ENCODE measurements at places on chromosomes 5 and 9.
A peak's percentile ranks its signal among the peaks of the same experiment; 100 is the strongest.

- H3K27me3 ChIP-seq: peaks cover 26% of the 10 kb centered on the region
- H3K4me1 ChIP-seq: no peaks in the 10 kb centered on the region
- no peak for DNase-seq
- H3K27ac ChIP-seq: no peak overlapping the region
- H3K4me3 ChIP-seq: no peak overlapping the region
Measured at GRCh38 chr5:133382661-133383579, 229.4 kb downstream of the FSTL4 start.

DNA sequence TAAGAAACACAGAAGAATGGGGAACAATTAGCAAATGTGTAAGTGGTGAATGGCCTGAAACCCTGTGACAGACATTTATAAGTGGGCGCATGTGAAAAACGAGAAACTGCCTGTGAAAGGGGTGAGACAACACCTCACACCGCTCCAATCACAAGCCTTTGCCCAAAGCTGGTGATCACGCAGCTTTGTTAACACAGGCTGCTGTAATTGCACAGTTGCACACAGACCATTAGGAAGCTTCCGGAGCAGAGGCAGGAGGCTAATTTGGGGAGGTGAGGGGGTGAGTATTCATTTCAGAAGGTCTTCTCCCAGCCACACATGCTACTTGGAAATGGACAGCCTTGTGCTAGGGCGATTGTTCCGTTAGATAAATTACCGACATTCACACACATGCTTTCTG lies 294.0 kb downstream of the MED10 start:
- no peak overlapping the region for H3K4me3 ChIP-seq
- no peak overlapping the region for H3K27ac ChIP-seq
- H3K36me3 ChIP-seq: no peaks in the 10 kb centered on the region
- peaks cover 1% of the 10 kb centered on the region for H3K27me3 ChIP-seq
- no peaks in the 10 kb centered on the region for H3K4me1 ChIP-seq

- no peak for DNase-seq
- no peaks in the 10 kb centered on the region for H3K36me3 ChIP-seq
- H3K4me3 ChIP-seq: no peak overlapping the region
- no peaks in the 10 kb centered on the region for H3K27me3 ChIP-seq
- H3K27ac ChIP-seq: no peak overlapping the region
- peaks cover 37% of the 10 kb centered on the region for H3K4me1 ChIP-seq
Measured at GRCh38 chr9:14283276-14283675, 30.7 kb downstream of the NFIB start.

- no peak overlapping the region for H3K4me3 ChIP-seq
- DNase-seq: no peak
- H3K4me1 ChIP-seq: peaks cover 6% of the 10 kb centered on the region
- H3K36me3 ChIP-seq: peaks cover 7% of the 10 kb centered on the region
- H3K27me3 ChIP-seq: no peaks in the 10 kb centered on the region
Measured at GRCh38 chr5:58477760-58478376, 13.4 kb upstream of the GAPT start.

GRCh38 chr5:176844706-176845391 lies 34.5 kb downstream of the UNC5A start:
- DNase-seq: peak; percentile 17
- peaks cover 8% of the 10 kb centered on the region for H3K4me1 ChIP-seq
- no peak overlapping the region for H3K27ac ChIP-seq
- peak overlapping the region; percentile 64 for H3K4me3 ChIP-seq
- H3K36me3 ChIP-seq: no peaks in the 10 kb centered on the region
- peaks cover 37% of the 10 kb centered on the region for H3K27me3 ChIP-seq

GRCh38 chr9:93060746-93061259 lies 2.3 kb downstream of the SUSD3 start:
- peaks cover 17% of the 10 kb centered on the region for H3K4me1 ChIP-seq

DNA sequence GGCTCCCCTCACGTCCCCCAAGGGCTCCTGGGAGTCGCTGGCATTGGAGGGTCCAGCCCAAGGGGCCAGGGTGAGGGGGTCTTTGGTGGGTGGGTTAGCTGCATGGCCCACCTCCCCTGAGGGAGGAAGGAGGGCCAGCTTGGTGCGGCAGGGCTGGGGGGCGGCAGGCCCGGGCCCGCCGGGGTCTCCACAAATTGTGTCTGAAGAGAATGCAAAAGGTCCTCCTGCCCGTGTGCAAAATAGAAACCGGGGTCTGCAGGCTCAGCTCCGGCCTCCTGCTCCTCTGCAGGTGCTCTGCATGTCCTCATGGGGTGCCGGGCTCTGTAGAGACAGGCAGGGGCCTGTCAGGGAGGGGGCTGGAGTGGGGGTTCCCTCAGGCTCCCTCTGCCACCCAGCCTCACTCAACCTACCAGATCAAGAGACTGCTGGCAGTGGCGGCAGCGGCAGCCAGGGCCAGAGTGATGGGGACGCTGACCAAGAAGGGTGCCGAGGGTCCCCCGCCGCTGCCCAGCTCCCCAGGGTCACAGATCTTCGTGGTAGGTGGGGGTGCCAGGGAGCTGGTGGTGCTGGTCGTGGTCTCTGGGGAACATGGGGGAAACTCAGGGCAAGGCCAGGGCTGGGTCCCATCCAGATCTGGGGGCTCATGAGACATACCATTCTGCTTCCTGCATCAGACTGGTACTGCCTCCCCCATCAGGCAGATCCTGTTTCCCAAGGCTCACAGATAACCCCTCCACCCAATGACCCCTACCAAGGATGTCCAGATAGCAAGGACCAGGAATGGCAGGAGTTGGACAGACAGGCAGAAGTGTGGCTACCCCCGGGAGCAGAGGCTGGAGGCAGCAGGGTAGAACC lies 29.2 kb upstream of the ENHO start:
- no peak for DNase-seq
- H3K27ac ChIP-seq: no peak overlapping the region
- H3K36me3 ChIP-seq: no peaks in the 10 kb centered on the region

GRCh38 chr5:37836235-37836591 lies 3.6 kb downstream of the GDNF start:
- DNase-seq: no peak
- peaks cover 2% of the 10 kb centered on the region for H3K27me3 ChIP-seq
- peak overlapping the region; percentile 91 for H3K27ac ChIP-seq
- H3K4me1 ChIP-seq: peaks cover 57% of the 10 kb centered on the region

- no peaks in the 10 kb centered on the region for H3K4me1 ChIP-seq
- DNase-seq: no peak
- H3K27me3 ChIP-seq: no peaks in the 10 kb centered on the region
- no peaks in the 10 kb centered on the region for H3K36me3 ChIP-seq
- H3K27ac ChIP-seq: no peak overlapping the region
Measured at GRCh38 chr5:110056580-110057114, 366.9 kb downstream of the MAN2A1 start.

DNA sequence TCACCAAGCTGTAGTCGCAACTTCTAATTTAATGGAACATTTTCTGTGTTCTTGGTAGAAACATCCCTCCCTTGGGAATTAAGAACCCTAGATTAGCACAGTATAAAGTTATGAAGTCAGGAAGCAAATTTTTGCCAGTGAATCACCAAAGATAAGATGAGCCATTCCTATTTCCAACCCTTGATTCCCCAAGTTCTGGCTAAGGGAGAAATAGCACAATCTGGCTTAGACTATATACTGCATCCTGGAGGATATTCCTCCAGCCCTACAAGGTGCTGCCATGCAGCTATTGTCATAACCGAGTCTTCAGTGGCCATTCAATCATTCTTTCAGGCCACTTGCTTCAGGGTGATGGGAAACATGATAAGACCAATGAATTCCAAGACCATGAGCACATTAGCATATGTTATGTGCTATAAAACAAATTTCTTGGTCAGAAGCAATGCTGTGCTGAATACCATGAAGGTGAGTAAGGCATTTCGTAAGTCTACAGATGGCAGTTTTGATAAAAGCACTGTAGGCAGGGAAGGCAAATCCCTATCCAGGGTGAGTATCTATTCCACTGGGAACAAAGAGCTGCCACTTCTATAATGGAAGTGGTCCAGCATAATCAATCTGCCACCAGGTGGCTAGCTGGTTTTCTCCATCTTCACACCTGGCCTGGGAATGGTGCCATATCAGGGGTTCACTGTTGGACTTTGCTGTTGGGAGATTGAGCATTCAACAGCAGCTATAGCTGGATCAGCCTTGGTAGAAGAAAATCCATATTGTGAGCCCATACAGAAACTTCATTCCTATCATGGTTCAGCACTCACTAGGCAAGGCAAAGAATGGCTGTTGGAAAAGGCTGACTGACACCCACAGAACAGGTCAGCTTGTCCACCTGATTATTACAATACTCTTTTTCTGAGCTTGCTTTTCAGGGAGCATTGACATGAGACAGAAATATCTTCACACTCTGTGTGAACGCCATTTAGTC lies 19.6 kb upstream of the ARL15 start:
- peaks cover 25% of the 10 kb centered on the region for H3K4me1 ChIP-seq
- H3K36me3 ChIP-seq: peaks cover 6% of the 10 kb centered on the region
- H3K27me3 ChIP-seq: peaks cover under 1% of the 10 kb centered on the region
- peak overlapping the region; percentile 81 for H3K27ac ChIP-seq
- H3K4me3 ChIP-seq: peak overlapping the region; percentile 46

GRCh38 chr5:10418654-10419345 lies 22.9 kb upstream of the ROPN1L start:
- no peaks in the 10 kb centered on the region for H3K27me3 ChIP-seq
- H3K4me3 ChIP-seq: peak overlapping the region; percentile 18
- peaks cover 66% of the 10 kb centered on the region for H3K36me3 ChIP-seq

DNA sequence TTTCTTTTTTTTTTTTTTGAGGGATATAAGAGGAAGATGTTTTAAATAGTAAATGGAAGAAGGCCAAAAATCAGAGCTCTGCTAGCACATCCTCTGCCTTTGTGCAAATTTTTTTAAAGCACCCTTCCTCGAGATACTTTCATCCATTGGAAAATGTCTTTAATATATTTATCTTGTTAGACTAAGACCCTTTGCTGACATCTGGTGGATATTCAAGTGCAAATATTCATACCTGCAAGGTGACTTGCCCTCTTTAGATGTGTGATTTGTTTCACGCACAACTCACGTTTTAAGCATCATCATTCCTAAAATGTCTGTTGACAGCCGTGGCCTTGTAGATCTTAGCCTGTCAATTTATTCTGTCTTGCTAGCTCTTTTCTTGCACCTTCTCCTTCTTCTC lies 258.5 kb downstream of the AGTPBP1 start:
- H3K36me3 ChIP-seq: no peaks in the 10 kb centered on the region
- no peak overlapping the region for H3K4me3 ChIP-seq
- H3K27ac ChIP-seq: no peak overlapping the region
- H3K4me1 ChIP-seq: no peaks in the 10 kb centered on the region

DNA sequence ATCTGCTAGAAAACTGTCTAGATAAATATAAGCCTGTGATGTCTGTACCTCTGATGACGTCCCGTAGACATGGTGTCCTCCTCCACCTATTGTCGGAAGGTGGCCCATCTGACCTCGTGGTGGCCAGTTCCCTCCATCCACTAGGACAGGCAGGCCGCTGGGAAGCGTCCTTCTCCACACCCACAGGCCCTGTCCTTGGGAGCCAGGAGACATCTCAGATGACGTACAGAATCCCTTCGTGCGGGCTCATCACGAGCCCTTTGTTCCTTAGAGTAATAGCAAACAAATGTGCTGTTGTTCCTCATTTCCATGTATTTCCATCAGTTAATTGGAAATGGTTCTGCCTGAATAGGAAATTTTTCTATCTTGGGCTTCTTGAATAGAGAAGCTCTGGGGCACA lies 38.3 kb upstream of the TENT4A start:
- no peak overlapping the region for H3K27ac ChIP-seq
- peaks cover 19% of the 10 kb centered on the region for H3K4me1 ChIP-seq
- no peak overlapping the region for H3K4me3 ChIP-seq
- no peaks in the 10 kb centered on the region for H3K27me3 ChIP-seq
- peaks cover 33% of the 10 kb centered on the region for H3K36me3 ChIP-seq

- no peaks in the 10 kb centered on the region for H3K4me1 ChIP-seq
- H3K36me3 ChIP-seq: peaks cover 6% of the 10 kb centered on the region
- H3K27me3 ChIP-seq: no peaks in the 10 kb centered on the region
- H3K4me3 ChIP-seq: no peak overlapping the region
- no peak overlapping the region for H3K27ac ChIP-seq
- no peak for DNase-seq
Measured at GRCh38 chr5:2877522-2877921, 126.0 kb upstream of the IRX2 start.

GRCh38 chr9:4386819-4387218 lies 87.0 kb upstream of the GLIS3 start:
- no peak overlapping the region for H3K4me3 ChIP-seq
- H3K27ac ChIP-seq: no peak overlapping the region
- peaks cover 6% of the 10 kb centered on the region for H3K27me3 ChIP-seq
- peaks cover 9% of the 10 kb centered on the region for H3K4me1 ChIP-seq

DNA sequence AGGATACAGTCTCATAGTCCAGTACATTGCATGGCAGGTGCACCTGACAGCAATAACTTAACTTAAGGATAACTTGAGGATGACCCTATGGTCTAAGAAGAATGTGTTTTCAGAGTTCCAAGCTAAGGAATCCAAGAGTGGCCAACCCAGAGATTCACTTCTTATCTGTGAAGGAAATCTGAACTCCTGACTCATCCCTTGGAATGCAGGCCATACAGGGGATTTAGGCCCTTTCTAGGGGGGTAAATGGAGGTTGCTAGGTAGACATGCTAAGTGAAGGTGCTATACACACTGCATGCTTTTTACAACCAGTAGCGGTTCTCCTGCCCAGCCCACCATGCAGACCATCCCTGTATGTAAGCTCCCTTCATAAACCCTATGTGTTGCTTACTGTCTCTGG lies 50.4 kb downstream of the HTR1A start:
- no peak overlapping the region for H3K27ac ChIP-seq
- no peak overlapping the region for H3K4me3 ChIP-seq
- no peaks in the 10 kb centered on the region for H3K27me3 ChIP-seq
- DNase-seq: no peak
- H3K4me1 ChIP-seq: no peaks in the 10 kb centered on the region

- peaks cover 2% of the 10 kb centered on the region for H3K27me3 ChIP-seq
- no peak overlapping the region for H3K4me3 ChIP-seq
- no peak overlapping the region for H3K27ac ChIP-seq
- H3K36me3 ChIP-seq: no peaks in the 10 kb centered on the region
- DNase-seq: no peak
- peaks cover 46% of the 10 kb centered on the region for H3K4me1 ChIP-seq
Measured at GRCh38 chr9:124615100-124615742, 108.0 kb upstream of the NR5A1 start.

DNA sequence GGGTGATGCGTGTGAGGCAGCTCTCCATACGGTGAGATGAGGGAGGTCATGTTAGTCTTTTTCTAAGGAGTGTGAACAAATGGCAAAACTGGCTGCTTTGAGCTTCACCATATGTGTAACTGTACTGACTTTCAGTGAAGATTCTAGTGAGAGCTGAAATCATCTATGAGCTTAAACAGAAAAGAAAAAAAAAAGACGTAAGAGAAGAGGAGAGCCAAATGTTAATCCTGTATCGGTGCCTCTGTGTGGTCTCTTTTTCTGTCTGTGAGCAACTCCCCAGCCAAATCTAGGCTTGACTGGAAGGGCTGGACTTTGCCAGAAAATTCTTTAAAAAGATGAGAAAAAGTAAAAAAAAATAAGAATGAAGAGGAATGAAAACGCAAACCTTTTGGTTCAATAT lies 209.7 kb upstream of the TUT7 start:
- no peaks in the 10 kb centered on the region for H3K36me3 ChIP-seq
- no peak for DNase-seq
- peaks cover 2% of the 10 kb centered on the region for H3K27me3 ChIP-seq
- H3K27ac ChIP-seq: peak overlapping the region; percentile 59
